ENCODE measurements at places on chromosomes 5 and 9. TPM values are rescaled to one million over a fixed set of nuclear protein-coding genes. Genes with fewer than 3 reads are reported as not detected.

Gene SLC25A2
- not detected for polyA plus RNA-seq

Gene MTREX
- 58.1 TPM for polyA plus RNA-seq

Gene SLC46A2
- polyA plus RNA-seq: 0.03 TPM

Gene LCN9
- not detected for polyA plus RNA-seq

Gene PPP2R2B
- polyA plus RNA-seq: 2.8 TPM
